ENCODE measurements at places on chromosomes 7 and 10.

DNA sequence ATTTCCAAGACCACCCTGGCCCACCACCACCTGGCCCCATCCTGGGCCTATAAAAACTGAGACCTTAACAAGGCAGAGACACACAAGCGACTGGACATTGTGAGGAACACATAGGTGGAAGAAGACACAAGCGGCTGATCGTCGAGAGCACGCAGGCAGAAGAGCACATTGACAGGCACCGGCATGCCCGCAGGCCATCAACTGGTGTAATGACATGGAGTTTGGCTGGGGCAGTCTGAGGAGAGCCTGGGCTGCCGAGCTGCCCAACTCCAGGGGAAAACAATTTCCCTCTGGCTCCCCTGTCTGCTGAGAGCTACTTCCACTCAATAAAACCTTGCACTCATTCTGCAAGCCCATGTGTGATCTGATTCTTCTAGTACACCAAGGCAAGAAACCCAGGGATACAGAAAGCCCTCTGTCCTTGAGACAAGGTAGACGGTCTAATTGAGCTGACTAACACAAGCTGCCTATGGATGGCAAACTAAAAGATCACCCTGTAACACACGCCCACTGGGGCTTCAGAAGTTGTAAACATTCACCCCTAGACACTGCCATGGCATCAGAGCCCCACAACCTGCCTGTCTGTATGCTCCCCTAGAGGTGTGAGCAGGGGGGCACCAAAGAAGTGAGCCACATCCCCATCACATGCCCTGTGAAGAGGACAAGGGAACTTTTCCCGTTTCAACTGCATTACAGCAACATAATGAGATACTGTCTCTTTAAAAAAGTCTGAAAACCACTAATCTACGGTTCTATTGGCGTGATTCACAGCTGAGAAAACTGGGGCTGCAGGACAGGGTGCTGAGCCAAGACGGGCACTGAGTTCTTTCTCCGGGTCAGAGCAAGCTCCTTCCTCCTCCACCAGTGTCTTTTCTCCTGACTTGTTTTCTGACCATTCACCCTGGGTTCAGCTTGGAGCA is 18.5 kb upstream of the TNS3 start:
- peak; percentile 87 for DNase-seq

DNA sequence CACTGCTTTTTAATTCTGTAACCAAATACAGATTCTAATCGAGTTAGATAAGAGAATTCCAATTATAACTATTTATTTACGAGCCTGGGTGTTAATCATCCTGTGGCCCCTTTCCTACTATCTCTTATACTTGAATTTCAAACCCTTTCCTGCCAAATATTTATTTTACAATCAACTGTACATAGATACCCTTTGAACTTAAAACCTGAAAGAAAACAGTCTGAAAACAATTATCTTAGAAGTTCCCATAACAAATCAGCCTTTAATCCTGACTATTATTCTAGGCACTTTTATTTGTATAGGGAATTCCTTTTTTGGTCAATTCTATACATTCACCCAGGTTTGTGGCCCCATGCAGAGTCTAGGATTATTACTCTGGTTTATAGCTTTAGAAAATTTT is 10.6 kb upstream of the GPR37 start:
- no peak for DNase-seq

DNA sequence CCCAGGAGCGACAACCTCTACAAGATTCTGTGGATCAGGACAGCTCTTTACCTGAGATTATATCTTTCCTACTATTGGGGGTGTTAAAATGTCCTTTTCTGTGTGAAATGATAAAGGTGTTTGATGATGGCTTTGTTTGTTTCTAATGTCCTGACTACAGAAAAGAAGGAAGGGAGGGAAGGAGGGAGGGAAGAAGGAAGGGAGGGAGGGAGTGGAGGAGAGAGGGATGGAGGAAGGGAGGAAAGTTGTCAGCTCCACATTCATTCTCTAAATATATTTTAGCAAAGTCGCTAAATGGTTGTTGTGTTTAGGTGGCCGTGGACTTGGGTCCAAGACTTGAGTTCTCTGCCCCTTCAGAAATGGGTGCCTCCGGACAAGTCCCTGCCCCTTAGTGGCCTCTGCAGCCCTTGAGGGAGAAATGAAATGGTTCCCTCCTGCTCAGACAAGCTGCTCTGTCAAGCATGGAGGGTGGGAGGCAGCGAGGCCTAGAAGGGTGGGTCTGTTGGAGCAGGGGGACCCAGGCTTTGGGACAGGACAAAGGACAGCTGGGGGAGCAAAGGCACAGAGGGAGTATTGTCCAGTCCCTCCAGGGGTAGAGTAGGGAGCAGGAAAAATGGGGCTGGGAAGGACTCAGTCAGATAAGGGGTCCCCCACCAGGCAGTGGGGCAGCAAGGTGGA is 4.4 kb downstream of the RGS10 start:
- no peak for DNase-seq

GRCh38 chr10:9229702-9230244 is 1175.3 kb downstream of the GATA3 start:
- DNase-seq: no peak

DNA sequence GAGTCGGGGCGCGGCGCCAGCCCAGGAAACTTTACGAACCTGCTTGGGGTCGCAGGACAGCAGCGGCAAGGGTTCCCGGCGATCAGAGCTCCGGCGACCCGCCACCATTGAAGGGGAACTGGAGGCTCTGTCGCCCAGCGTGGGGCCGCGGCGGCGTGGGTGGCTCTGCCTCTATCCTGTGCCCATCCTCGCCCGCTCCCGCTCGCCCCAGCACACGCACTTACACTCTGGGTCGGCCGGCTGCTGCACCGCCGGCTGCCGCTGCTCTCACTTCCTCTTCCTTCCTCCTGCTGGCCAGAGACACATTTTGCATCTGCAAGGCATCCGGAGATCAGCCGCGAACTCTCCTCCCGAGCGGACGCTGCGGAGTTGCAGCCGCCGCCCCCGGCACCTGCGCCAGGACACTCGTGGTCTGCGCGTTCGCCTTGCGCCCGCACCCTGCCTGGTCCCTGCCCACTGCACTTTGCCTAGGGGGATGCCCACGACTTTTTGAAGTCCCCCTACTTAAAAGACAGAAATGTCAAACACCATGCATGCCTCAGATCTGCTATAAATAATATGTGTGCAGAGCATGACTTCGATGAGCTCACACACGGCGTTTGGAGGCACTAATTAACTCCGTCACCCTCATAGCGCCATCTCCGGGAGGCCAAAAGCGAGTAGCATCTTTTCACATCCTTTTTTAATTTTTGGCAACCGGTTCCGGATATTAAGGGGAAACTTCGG is at the start of gene ELMO1:
TSS of gene ELMO1 (minus strand) at position 229 of the 726 bp plus-strand sequence. CDS start 106,174 bp downstream, outside the sequence.
- DNase-seq: peak; percentile 39

DNA sequence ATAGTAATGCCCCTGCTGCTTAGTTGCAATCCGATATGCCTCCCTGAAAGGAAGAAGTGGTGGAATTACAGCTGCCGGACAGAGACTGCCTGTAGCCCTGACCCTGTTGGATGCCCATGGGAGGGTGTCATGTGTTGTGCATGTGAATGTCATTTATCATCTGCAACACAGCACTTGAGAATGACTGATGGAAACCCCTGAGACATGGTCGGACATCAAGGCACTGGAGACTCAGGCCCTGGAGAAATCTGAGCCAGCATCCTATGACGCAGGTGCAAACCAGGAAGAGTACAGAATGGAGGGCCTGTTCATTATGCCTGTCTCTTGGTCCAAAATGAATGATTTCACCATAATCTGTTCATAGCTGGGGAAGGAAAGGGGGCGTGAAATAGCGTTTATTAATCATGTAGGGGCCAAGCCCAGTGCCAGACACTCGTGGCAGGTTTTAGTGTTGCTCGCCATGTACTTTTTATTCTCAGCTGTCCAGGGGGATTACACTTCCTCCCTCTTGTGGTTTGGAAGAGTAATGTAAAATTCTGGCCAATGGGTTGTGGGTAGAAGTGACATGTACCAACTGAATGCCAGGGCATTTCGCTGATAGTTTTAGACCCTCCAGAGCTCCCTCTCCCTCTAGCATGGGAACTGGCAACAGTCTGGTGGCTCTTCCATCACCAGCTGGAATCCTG is 23.0 kb upstream of the LEP start:
- DNase-seq: no peak

Measured in NCI-H226 (cell line).